ENCODE measurements at places on chromosomes 13 and 19.

- no peak for DNase-seq
Measured at GRCh38 chr19:35249848-35250711, 1.3 kb downstream of the LSR start.

DNA sequence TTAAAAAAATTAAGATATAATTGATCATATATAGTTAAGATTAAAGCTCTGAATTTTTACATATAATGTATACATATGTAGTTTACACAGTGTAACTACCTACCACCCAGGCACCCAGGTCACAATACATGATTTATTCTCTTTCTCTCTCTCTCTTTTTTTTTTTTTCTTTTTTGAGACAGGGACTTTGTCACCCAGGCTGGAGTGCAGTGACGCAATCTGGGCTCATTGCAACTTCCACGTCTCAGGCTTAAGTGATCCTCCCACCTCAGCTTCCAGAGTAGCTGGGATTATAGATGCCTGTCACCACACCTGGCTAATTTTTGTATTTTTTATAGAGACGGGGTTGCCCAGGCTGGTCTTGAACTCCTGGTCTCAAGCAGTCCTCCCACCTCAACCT, 18.8 kb upstream of the CLASRP start:
- DNase-seq = no peak

- DNase-seq = no peak
Measured at GRCh38 chr19:3645726-3646125, 19.1 kb upstream of the CACTIN start.

- no peak for DNase-seq
Measured at GRCh38 chr19:6227156-6227935, 52.4 kb downstream of the MLLT1 start.

DNA sequence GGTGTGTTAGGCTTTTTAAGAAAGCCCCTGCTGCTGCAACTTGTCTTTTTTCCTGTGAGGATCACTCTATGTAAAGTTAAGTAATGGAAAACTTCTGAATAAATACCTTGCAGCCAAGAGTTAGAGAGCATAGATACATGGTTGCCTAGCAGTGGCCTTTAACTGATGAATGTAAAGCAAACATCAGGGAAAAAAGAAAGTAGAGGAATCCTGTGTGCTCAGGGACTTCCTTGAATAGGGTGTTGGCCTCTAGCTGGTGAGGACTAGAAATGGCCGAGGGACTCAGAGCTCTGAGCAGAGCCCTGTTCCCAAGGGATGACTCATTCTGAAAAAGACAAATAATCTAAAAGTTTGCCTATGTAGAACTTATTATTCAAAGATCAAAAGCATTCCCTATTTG, 135.7 kb downstream of the MIPEP start:
- DNase-seq = no peak

- no peak for DNase-seq
Measured at GRCh38 chr13:58452123-58452623, 820.6 kb downstream of the PCDH17 start.

DNA sequence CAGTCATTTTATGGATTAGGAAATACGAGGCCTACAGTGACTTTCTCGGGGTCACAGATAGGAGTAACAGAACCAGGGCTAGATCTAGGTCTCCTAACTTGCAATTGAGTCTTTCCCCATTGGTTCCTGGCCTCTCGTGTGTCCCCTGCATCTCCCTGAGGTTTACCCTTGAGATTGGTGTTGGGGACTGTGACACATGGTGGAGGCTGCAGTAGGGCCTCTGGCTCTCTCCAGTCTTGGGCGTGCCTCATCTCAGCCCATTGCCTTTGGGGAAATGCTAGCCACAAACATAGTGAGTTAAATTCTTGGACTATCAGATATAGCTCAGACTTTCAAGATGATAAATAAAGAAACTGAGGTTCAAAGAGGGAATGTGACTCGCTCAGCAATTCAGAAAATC, 212.1 kb downstream of the KCNRG start:
- no peak for DNase-seq

- DNase-seq = no peak
Measured at GRCh38 chr19:41796901-41797300, 514 bp downstream of the CEACAM3 start.

Measured in NCI-H1105 (cell line).